ENCODE measurements at places on chromosomes 2 and 18.

- DNase-seq, result peak; percentile 53
Measured at GRCh38 chr2:234488913-234489451, 7.9 kb downstream of the ARL4C start.

- DNase-seq, result no peak
Measured at GRCh38 chr18:23226391-23226790, 91.1 kb downstream of the CABLES1 start.

GRCh38 chr2:169663247-169663646 is 31.0 kb downstream of the CFAP210 start:
- DNase-seq, result no peak

DNA sequence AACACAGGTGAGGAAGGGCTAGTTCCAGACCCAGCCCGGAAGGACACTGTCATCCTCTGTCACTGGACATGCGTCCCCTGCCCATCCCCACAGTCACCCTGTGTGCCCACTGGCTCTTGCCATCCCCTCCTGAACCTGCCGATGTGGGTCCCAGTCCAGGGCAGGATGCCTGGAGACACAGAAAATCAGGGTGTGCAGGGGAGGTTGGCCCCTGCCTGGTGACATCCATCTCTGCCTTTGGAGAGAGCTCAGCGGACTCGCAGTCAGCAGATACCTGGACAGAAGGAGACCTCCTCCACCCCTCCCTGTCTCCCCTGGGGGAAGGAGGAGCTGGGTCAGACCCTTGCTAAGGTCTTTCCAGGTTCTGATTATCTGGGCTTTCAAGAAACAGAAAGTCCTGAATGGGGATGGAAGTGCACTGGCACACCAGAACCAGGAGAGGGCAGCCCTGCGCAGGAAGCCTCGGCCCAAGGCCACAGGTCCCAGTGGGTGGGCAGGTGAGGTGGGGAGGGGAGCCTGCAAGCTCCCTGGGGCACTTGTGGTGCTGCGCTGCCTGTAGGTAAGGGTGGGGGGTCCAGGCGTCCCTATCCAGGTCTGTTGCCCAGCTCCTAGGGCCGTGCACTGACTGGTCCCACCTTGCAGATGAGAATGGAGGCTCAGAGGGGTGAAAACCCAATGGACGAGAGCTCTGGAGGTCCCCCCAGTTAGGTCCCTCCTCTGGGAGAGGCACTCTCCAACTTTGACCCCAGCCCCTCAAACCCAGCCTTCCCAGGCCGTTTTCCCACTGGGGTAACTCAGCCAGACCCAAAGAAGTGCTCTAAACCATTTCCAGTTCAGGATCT is 9.7 kb upstream of the OTOS start:
- no peak for DNase-seq

- no peak for DNase-seq
Measured at GRCh38 chr2:55088400-55088799, 38.1 kb upstream of the RTN4 start.

- no peak for DNase-seq
Measured at GRCh38 chr2:10007921-10008808, 35.2 kb upstream of the KLF11 start.

- DNase-seq, result no peak
Measured at GRCh38 chr2:223027442-223027841, 24.5 kb upstream of the KCNE4 start.

DNA sequence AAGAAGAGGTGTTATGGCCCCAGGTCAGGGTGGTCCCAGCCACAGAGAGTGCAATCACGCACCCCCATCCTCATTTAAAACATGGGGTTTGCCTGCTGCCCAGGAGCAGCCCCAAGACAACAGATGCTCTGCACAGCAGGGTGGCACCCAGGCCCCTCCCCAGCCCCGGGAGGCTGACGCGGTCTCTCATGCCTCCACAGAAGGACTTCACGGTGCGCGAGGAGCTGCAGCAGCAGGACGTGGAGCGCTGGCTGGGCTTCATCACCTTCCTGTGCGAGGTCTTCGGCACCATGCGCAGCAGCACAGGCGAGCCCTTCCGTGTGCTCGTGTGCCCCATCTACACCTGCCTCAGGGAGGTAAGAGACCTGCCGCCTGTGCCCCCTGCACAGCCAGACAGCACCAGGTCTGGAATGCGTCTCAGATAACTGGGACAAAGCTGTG is 133.7 kb downstream of the SMAD7 start:
- peak; percentile 40 for DNase-seq

DNA sequence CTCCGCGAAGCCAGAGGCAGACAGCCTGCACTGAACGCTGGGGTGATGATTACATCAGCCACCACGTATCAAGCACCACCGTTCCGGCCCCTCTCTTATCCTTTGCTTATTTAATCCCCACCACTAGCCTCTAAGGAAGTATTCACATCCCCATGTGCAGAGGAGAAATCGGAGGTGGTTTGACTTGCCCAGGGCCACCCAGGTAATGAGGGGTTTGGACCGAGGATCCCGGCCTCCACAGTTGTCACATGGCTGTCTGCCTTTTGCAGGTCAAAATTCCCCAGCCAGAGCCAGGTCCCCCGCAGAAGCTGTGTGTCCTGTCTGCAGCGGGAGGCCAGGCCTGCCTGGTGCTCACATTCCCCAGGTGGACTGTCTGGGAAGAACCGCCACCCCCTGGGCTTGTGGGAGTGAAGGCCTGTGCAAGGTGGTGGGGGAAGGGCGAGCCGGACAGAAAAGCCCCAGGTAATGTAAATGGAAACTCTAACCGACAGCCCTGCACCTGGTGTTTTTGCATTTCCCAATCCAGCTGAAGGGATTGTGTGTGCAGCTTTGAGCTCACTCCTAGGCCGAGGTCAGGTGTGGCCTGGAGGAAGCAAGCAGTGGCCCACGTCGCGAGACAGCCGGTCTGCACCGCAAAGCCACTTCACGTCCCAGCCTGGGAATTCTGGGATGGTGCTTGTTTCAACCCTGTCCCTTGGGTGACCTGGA is 108.5 kb upstream of the ID2 start:
- no peak for DNase-seq

DNA sequence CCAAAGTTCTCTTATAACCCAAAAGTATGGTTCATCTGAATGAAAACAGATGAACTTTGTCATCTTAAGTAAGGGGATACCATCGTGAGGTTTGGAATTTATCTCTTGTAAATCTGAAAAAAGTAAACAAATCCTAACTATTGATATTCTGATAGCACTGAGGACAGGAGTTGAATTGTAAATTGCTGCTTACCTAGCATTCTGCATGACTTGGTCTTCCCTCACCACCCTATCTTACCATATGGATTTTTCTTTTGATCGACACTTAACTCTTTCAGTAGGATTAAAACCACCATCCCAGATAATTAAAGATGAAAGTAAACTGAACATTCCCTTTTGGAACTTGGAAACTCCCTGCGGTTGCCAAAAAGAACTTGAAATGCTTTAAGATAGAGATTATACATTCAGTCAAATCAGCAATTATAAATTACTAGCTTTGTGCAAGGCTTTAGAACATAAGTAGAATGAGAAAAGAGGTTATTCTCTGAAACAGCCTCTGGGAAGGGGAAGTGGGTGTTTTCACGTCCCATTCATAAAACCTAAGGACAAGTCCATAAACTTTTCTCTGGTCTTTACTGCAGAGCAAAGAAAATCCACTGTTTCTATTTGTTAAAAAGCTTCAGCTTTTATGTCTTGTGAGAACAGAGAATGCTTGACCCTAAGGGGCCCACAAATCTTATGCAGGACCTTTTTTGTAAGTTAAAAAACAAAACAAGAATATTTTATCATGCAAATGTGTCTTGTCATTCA is 49.7 kb upstream of the ZNF397 start:
- DNase-seq, result no peak

GRCh38 chr2:120528051-120528692 is 182.2 kb downstream of the INHBB start:
- no peak for DNase-seq

GRCh38 chr2:105783151-105783738 is 38.5 kb downstream of the NCK2 start:
- DNase-seq, result no peak

DNA sequence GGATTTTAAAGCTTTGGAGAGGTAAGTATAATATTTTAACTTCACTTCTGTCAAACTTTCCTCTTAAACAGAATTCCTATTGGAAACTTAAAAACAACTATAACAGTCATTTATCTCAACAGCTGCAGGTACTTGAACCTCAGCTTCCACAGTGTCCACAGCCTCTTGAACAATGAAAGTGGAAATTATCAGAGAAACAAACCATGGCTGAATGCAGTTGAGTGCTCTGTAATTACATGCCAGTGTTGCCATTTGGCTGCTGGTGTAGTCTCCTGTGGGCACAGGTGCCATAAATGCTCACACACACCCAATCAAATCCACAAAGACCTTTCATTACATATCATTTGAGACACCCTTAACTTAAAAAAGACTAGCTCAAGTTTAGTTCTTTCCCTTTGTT is 125.1 kb downstream of the CPS1 start:
- DNase-seq, result no peak

- DNase-seq, result no peak
Measured at GRCh38 chr2:170598067-170598395, 117.1 kb upstream of the SP5 start.

DNA sequence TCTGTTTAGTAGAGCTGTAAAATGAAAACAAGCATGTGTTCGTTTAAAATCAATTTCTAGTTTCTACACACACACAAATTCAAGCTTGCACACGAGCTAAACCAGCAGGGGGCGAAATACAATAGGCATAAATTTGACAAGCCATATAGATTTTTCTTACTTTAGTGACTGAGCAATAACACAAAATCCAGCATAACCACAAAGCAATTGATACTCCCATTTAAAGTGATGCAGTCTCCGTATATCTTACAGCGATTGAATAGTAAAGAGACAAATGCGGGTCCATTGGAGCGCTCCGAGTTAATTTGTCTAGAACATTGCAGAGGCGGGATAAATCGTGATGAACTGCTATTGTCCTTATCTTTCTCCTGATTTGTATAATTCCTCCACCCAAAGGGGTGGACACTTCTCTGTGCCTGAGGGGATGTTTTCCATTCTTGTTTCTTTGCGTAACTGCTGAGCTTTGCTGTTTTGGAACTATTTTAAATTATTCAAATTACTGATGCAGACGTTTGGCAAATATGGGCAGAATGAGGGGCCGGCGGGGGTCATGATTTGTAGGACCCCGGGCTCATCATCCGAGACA is 1.2 kb upstream of the AFTPH start:
- peak; percentile 75 for DNase-seq

- DNase-seq, result no peak
Measured at GRCh38 chr2:23419171-23420090, 34.5 kb downstream of the KLHL29 start.

- no peak for DNase-seq
Measured at GRCh38 chr18:75220551-75221355, 10.2 kb downstream of the TSHZ1 start.

DNA sequence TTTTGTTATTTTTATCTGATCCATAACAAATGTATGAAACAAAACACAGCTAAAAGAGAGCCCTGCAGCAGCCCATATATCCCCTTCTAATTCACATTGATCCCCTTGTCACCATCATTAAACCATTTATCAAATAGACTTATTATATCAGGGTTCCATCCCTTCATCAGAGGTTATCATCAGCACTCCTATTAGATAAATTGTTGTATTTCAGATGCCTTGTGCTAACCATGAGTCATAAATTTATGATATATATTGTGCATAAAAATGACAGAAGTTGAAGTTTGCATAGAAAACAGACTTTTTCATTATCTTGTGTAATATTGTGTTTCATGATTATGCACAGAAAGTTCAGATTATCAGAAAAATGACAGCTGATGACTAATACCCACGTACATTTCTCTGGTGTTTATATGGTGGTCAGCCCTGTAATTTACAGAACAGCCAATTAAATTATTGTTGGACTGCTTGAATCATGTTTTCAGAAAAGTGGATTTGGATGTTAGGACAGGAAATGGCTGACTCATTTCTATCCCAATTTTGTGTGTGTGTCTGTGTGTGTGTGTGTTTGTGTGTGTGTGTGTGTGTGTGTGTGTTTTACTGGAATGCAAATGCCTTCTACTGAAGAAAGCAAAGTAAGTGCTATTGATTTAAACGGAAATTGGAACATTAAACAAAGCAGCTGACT is 80.9 kb downstream of the PPP1R1C start:
- no peak for DNase-seq

GRCh38 chr2:128692895-128693742 is 374.5 kb upstream of the HS6ST1 start:
- DNase-seq, result no peak

DNA sequence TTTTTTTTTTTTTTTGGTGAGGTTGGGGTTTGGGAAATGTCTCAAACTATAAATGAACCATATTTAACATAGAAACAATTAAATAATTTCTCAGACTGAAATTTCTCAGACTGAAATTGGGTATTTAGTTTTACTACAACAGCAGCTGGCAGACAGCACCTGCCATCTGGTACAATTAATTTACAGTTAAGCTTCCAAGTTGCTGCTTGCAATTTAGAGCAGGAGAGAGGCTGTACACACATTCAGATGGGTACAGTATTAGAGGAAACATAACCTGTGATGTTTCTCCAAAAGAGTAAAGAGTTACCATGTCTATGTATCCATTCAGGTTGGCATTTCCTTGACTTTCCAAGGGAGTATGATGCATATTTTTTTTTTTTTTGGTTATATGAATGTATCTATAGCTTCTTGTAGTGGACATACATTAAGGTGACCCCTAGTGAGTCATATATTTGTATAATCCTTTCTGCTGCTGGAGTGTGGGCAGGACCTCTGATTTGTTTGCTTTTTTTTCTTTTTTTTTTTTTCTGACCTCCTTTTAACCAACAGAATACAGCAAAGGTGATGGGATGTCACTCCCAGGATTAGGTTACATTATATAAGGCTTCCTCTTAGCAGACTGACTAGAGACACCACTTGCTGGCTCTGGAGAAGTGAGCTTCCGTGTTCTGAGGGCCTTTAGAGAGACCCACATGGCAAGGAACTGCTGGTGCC is 201.7 kb downstream of the PTH2R start:
- DNase-seq, result no peak

GRCh38 chr2:199744724-199745123 is 106.3 kb downstream of the FTCDNL1 start:
- no peak for DNase-seq

- DNase-seq, result no peak
Measured at GRCh38 chr2:67451086-67451832, 54.1 kb downstream of the ETAA1 start.

DNA sequence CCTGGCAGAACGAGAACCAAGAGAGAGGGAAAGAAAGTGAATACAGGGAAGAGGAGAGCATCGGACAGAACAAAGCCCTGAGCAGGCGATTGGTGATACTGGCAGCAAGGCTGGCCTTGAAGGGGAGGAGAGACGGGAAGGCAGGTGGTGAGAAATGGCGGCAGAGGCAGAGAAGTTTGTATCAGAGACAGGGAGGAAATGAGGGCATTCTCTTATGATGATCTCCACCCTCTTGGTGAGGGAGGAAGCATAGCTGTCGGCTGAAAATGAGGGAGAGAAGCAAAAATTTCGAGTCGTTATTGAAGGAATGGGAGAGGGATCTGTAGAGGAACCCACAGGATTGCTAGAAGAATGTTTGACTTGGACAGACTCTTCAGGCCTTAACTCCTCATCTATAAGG is 80.6 kb downstream of the CLIP4 start:
- DNase-seq, result no peak
